ENCODE measurements at places on chromosomes 13 and 19.

- DNase-seq: peak; percentile 21
Observed at GRCh38 chr13:32790731-32791130, 204.5 kb downstream of the PDS5B start.

- peak; percentile 46 for DNase-seq
Observed at GRCh38 chr19:29172302-29172701, 40.6 kb downstream of the UQCRFS1 start.

DNA sequence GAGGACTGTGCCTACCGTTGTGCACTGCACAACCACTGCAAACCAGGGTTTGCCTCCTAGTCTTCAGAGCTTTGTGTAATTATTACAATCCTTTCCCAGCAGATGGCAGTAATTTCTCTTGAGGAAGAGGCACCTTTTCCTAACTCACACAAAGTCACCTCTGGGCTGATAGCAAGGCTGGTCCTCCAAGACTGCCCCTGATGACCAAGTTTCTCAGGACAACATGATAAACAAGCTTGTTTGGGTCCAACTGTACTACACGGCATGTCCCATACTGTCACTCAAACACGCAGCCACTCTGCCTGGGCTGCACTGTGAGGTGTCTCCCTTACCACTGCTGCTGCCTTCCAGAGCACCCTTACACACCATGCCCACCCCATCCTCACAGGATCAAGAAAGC, 39.3 kb downstream of the RFXAP start:
- peak; percentile 68 for DNase-seq

GRCh38 chr19:29819986-29820385, 8.2 kb downstream of the CCNE1 start:
- no peak for DNase-seq

GRCh38 chr19:39752390-39752789, 14.6 kb upstream of the CLC start:
- no peak for DNase-seq

DNA sequence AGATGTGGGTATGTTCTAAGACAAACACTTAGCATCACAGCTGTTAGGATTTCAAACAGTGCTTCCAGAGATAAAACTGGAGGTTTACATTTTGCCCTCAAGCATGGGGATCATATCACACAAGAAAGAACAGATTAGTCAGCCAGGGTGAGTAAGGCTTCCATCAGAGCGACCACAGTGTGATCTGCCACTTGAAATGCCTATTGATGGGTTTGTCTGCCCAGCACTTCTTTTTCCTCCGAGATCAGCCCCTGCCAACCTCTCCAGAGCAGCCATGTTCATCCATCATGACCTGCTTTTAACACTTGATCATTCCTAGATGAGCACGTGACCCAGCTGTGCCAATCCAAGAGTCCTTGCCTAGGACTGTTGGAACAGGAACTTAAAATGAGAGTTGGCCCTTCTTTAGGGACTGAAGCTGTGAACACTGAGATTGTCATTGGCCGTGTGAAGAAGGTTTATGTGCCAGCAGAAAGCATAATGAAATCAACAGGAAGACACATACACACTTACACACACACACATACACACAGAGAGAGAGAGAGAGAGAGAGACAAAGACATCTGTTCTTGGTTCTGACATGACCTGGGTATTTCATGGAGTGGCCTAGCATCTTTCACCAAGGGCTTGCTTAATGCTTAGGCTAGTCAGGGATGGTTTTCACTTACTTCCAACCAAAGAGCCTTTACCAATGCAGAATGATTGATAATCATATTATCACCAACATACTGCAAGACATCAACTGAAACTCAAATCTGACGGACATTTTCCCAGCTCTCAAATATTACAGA, 5.2 kb upstream of the CEBPG start:
- DNase-seq: no peak

DNA sequence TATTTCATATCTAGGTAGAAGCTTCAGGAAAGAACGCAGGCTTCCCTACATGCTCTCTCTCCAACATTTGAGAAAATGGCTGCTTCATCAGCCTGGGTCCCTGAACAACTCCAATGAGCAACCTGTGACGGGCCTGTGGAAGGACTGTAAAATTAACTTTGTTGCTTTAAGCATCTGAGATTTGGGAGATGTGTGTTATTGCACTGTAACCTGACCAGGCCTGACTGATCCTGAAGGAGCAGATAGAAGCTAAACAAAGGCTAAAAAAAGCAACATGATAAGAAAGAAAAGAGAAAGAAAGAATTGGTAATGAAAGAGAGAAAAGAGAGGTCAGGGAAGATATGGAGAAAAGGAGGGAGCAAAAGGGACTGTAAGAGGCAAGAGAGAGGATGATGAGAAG, 77.1 kb upstream of the MBNL2 start:
- no peak for DNase-seq

DNA sequence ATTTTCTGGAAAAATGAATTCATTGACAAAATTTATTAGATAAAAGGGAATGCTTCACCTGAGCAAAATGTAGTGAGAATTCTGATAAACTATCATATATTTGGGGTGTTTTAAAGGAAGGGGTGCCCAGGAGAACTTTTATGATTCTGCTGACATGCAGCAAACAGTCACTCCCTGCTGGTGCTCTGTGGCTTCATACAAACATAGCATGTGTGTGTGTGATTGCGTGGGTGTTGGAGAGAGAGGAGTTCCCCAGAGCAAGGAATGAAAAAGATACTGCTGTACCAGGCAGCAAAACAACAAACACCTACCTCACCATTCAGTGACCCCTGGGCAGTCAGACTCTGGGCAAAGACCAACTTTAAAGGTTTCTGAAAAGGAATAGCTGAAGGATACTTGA, 546.7 kb downstream of the RFC3 start:
- DNase-seq: no peak

DNA sequence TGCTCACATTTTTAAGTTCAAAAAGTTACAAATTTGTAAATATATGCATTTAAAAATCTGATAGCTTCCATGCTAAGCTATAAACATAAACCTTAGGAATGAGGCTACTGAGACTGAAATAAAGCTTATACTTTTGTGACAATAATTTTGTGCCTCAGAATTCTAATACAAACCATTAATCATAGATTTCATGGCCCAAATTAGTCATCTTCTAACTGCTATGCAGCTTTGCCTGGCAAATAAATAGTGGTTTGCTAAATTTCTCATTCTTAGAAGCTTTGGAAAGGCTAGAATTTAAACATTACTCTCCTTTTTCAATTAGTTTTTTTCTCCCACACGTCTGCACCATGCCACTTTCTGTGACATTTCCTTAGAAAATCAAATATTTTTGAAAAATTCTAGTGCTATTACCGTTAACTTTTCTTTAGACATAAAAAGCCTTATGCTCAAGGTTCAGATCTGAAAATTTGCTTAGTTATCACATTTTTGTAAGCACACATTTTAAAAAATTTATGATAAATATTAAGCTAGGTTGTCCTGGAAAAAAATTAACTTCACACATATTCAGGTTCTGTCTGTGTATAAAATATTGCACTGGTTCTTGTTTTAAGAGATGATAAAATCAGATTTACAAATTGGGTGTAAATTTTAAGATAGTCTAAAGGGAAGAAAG, 46.9 kb downstream of the FNDC3A start:
- DNase-seq: no peak

DNA sequence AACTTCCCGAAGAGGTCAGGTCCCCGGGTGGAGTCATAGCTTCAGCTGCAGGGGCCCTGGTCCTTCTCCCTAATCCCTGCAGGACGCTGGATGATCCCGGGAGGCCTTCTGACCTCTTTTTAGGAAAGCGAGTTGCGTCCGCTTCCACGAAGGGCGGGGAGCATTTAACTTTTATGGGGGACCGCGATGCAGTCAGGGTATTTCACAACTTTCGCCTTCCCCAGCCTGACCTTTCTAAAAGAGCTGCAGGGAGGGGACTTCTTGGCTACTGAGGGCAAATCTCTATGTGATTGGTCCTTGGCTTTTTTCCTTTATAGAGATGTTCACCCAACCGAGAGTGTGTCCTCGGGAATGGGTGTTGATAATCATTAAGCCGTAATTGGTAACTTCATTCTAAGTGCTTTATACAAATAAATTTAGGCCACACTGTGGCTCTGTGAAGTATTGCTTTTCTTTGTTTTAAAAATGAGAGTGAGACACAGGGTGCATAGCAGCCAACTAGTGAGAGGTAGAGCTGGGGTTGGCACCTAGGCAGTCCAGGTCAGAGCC, 778 bp downstream of the ZNF230 start:
- peak; percentile 48 for DNase-seq

GRCh38 chr19:55677572-55678028, 2.6 kb downstream of the EPN1 start:
- DNase-seq: peak; percentile 24

DNA sequence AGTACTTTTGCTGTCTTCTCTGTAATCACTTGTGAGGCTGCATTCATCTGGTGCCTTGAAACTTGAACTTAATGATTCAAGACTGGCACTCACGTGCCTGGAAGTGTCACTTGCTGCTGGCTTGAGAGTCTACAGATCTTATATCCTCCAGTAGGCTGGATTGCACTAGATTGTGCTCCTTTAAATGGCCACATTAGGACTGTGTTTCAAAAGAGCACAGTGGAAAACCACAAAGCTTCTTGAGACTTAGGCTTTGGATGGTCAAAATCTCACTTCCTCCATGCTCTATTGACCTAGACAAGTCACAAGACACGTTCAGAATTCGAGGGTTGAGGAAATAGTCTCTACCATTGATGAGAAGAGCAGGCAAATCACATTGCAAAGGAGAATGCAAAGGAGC, 1278.8 kb upstream of the MIR17HG start:
- DNase-seq: peak; percentile 32

- no peak for DNase-seq
Observed at GRCh38 chr19:45136507-45137178, 24.1 kb downstream of the NKPD1 start.

DNA sequence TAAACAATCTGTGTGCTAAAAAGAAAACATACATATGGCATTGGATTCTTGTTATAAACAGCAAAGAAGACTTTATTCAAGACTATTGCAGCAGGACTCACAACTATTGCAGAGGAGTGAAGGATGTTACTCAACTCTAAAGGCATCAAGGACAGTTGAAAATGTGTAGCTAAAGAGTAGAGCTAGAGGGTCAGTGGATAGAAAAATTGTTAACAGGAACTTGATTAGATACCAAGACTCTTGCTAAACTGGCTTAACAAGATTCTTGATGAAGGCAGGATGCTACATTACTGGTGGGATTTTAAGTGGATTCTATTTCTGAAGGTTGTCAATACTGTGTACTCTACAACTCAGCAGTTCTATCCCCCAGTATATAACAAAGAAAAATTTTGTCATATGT, 1183.3 kb downstream of the SLITRK1 start:
- no peak for DNase-seq

DNA sequence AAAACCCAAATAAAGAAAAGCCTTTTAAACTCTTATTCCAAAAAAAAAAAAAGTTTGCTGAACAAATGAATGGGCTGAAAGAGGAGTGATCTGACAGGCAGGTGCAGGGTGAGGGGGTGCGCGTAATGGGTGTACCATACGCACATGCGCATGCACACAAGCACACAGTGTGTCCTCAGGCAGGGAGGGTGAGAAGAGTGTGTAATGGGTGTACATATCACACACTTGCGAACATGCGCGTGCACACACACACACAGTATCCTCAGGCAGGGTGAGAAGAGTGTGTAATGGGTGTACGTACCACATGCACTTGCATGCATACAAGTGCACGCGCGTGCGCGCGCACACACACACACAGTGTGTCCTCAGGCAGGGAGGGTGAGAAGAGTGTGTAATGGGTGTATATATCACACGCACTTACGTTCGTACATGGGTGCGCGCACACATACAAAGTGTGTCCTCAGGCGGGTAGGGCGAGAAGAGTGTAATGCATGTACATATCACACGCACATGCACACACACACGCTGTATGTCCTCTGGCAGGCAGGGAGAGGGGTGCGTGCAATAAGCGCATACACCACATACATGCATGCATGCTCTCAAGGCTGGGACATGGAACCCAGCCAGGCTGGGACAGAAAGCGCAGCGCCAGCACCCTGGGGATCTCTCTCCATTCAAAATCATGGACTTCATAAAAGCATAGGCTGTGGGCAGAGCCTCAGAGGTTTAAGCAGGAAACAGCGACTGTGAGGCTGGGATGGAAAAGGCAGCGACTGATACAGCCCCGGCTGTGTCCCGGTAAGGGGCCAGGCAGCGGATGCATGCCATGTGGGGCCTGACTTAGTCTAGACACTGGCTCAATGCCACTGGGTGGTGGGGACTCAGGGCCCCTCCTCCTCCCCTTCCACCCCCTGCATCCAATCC, 70.4 kb downstream of the CEBPG start:
- no peak for DNase-seq

GRCh38 chr13:43830497-43830881, 43.7 kb upstream of the ENOX1 start:
- DNase-seq: no peak

- DNase-seq: no peak
Observed at GRCh38 chr13:100234524-100235136, 145.7 kb downstream of the PCCA start.

GRCh38 chr19:19105365-19106055, 32.8 kb downstream of the TMEM161A start:
- no peak for DNase-seq

GRCh38 chr19:4547303-4548237, 7.7 kb upstream of the LRG1 start:
- peak; percentile 48 for DNase-seq

GRCh38 chr13:99690426-99691174, 189.3 kb downstream of the TM9SF2 start:
- no peak for DNase-seq

GRCh38 chr13:22121146-22121739, 450.4 kb downstream of the FGF9 start:
- DNase-seq: no peak

DNA sequence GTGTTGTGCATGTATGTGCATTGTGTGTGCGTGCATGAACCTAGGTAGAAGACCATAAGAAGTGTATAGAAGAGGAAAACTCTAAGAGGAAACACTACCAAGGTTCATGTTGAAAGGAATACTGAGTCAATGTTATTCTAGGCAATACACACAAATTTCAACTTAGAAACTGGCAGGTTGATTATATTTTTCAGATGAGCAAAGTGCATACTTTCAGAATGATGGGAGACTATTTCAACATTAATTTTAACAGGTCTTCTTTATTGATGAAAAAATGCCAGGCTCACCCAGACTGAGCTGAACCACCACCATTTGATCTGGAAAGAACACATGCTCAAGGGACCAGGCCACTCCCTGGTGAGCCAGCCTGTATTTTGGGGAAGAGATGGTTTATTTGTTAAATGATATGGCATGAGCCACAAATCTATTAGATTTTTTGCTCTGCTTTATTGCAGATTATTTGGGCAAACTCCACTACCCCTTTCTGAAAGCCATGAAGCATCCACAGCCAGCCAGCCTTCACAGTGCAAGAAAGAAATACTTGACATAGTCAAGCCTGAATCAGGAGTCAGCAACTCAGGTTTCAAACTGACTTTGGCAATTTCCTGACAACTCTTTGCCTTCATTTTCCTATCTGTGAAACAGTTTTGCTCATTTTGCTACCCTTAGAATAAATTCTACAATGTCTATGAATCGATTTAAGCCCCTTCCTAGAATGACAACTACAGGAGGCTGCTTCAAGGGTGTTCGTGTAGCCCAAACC, 368.9 kb downstream of the COG6 start:
- DNase-seq: no peak

Measured in NAMALWA (cell line).